Amygdala (tissue), 56 donors: ENCODE measurements at places on chromosomes 2 and 18.
A peak's percentile ranks its signal among the peaks of the same experiment; 100 is the strongest.

DNA sequence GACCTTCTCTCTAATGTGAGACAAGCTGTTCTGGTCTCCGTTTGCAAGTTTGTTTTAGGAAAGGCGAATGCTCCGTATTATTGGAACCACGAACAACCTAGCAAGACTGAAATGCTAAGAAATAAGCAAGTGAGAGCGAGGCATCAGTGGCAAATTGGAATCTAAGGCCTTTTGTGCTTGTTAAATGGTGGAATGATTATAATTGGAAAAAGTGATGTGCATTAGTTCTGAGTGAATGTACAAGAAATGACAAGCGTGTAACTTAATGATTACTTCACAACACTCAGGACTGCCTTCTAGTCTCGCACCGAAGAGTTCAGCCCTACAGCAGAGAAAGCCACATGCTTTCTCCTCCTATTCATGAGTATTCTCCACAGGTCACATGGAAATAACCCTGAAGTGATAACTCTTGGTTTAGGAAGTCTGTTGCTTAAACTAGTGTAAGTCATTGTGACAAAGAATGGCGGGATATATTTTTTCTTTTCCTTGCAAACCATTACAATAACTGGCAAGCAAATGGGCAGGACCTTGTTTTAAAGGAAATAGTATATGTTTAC is 392.2 kb upstream of the FIGN start:
- DNase-seq: no peak

- DNase-seq: no peak
These were observed 134.9 kb upstream of the ZFP36L2 start for GRCh38 chr2:43361286-43361685.

- no peak for DNase-seq
These were observed 148.3 kb downstream of the RHBDD1 start for GRCh38 chr2:226983895-226984749.

DNA sequence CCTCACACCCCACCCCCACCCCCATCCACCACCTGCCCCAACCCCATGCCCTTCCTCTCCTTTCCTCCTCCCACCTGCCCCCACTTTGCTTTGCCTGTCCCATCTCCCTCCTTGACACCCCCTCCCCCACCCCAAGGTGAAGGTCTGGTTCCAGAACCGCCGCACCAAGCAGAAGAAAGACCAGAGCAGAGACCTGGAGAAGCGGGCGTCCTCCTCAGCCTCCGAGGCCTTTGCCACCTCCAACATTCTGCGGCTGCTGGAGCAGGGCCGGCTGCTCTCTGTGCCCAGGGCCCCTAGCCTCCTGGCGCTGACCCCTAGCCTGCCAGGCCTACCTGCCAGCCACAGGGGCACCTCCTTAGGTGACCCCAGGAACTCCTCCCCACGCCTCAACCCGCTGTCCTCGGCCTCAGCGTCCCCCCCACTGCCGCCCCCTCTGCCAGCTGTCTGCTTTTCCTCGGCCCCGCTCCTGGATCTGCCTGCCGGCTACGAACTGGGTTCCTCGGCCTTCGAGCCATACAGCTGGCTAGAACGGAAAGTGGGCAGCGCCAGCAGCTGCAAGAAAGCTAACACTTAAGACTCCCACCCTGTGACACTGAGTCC is 3.0 kb upstream of the ATP6V1B1 start:
- no peak for DNase-seq

DNA sequence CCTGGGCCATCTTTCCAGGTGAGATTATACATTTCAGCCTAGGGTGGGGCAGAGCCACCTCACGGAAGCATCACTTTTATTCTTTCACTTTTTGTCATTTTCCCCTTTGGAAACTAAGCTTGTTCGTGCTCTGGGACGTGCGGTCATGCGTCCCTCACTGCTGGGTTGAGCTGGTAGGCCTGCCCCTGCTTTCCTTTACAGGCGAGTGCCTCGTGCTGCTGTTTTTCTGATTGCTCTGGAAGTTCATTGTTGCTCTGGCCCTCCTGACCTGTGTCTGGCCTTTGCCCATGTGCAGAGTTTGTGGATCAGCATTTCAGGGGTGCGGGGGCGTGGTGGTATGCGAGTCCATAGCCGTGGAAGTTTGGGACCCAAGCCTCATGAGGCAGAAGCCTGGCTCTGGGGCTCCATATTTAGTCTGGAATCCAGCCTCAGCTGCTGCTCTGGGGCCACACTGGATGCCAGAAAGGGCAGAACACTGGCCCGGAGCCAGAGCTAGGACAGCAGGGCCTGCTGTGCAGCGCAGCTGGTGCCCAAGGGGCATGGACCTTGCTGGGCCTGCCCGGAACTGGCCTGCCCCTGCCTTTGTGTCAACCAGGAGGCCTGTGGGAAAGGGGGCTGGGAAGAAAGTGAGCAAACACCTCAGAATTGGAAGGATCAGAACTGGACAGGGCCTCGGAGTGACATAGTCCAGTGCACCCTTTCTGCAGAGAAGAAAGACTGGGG is 51.1 kb downstream of the CTIF start:
- DNase-seq: peak; percentile 71

GRCh38 chr18:60804415-60804814 is 431.8 kb upstream of the MC4R start:
- DNase-seq: no peak

DNA sequence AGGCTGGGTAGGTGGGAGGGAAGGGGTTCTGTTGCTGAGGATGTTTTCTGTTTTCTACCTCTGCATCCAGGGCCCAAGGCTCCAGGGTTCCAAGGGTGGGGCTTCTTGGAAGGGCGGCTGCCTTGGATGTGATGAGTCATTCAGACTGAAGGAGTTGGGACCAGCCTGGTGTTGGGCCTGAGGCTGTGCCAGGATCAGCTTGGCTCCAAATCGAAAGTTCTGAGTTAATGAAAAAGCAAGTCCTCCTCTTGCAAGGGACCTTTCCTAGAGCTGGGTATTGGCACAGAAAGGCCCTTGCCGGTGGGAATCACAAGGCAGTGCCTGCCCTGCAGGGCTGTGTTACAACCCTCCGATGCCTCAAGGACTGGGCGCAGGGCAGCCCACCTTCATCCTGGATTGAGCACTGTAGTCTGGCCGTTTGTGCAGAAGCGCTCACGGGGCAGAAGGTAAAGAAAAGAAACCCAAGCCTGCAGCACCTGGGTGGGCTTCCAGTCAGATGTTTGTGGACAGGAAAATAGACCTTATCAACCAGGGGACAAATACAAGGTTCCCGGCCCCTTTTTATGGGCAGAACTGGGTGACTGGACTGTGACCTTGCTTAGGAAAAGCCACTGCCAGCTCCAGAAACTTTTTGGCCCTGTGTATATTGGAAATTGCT is 52.5 kb upstream of the MCFD2 start:
- no peak for DNase-seq
